Endodermal cell (in vitro differentiated cells): ENCODE measurements at places on chromosomes 1 and 21. TPM values are rescaled to one million over a fixed set of nuclear protein-coding genes. Genes with fewer than 3 reads are reported as not detected.

Gene TNFRSF1B
- 0.27 and 0.40 TPM in 2 replicates for total RNA-seq

Gene FMO2
- not detected in 3 replicates for total RNA-seq

Gene EFNA4
- 15.0 to 49.6 TPM (median 17.9 TPM) in 3 replicates for total RNA-seq

Gene RBM34
- 100 to 127 TPM (median 105 TPM) in 3 replicates for total RNA-seq

Gene SLAMF9
- total RNA-seq: not detected in 2 replicates

Gene PHACTR4
- 49.9 and 52.3 TPM in 2 replicates for total RNA-seq

Gene F11R
- 190 and 226 TPM in 2 replicates for total RNA-seq

Gene OXCT2
- total RNA-seq: 1.2 and 1.8 TPM in 2 replicates

Gene LCE1F
- total RNA-seq: not detected in 2 replicates

Gene CD5L
- not detected in 3 replicates for total RNA-seq

Gene MCOLN2
- 0.20 to 0.25 TPM (median 0.23 TPM) in 3 replicates for total RNA-seq

Gene CLIC6
- 1.4 and 1.7 TPM in 2 replicates for total RNA-seq

Gene OR2L13
- total RNA-seq: not detected in 3 replicates
